ENCODE measurements at places on chromosomes 2 and 18.

GRCh38 chr2:168912466-168912865, 11.4 kb downstream of the G6PC2 start:
- no peak for DNase-seq

GRCh38 chr2:65574993-65575392, 142.6 kb upstream of the SPRED2 start:
- DNase-seq, result no peak

DNA sequence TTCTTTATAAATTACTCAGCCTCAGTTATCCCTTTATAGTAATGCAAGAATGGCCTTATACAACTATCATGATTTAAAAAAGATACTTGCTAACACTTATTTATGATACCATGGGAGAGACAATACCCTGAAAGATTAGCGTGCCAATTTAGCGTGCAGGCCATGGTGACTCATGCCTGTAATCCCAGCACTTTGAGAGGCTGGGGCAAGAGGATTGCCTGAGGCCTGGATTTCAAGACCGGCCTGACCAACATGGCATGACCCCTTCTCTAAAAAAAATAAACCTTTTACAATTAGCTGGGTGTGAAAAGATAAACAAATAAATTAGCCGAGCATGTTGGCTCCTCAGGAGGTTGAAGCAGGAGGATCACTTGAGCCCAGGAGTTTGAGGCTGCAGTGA, 493.4 kb upstream of the FSIP2 start:
- no peak for DNase-seq

DNA sequence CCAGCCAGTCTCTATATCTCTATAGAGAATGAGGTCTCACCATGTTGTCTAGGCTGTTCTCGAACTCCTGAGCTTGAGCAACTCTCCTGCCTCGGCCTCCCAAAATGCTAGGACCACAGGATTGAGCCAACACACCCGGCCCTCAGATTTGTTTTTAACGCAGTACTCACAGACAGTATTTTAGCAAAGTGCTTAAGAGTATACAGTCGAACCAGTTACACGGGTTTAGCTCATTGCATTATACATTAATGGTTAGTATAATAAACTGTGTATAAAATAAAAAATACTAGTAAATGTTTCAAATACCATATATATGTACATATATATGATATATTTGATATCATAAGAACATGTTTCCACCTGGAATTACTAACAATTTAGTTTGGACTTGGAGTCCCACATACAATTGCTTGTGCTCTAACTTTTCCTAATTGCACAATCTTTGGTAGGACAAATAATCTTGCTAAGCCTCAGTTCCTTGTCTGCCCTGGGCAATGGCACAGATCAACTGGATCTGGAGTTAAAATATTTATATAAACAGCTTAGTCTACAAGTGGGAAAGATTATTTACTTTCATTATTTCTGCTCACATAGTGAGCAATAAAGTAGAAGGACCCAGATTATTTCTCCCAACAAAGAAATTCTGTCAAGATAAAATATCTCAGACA, 508.9 kb upstream of the LRATD1 start:
- DNase-seq, result no peak

- DNase-seq, result no peak
Measured at GRCh38 chr2:73451263-73451972, 65.8 kb downstream of the ALMS1 start.

DNA sequence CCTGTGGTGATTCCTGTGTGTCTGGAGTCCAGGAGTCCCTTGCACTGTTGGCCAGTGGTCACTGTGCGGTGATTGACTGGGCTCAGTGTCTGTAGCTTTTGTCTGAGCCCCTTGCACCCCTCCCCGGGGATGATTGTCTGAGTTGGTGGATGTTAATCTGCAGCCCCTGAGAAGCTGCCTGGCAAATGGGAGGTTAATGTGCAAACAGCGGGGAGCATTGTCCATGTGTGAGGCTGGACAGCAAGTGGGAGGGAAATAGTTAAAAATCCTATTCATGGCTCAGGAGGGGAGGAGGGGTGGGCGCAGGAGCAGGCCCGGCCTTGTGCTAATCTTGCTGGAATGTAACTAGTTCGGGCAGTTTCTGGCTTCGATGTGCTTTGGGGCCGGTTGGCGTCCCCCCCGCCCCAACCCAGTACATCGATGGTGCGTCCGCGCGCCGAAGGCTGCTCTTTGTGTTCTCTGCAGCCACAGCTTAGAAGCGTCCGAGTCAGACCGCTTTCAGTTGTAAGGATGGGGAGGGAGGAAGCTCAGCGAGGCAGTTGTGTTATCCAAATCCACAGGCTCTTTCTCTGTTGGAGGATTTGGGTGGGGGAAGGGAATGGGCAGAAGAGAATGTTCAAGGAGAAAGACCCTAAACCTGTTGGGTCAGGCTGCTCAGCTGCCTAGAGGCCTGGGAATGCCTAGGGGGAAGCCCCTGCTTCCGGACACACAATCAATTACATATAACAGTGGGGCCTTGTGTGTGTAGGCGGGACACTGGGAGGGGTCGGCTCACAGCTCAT, 71.8 kb downstream of the TGOLN2 start:
- no peak for DNase-seq

DNA sequence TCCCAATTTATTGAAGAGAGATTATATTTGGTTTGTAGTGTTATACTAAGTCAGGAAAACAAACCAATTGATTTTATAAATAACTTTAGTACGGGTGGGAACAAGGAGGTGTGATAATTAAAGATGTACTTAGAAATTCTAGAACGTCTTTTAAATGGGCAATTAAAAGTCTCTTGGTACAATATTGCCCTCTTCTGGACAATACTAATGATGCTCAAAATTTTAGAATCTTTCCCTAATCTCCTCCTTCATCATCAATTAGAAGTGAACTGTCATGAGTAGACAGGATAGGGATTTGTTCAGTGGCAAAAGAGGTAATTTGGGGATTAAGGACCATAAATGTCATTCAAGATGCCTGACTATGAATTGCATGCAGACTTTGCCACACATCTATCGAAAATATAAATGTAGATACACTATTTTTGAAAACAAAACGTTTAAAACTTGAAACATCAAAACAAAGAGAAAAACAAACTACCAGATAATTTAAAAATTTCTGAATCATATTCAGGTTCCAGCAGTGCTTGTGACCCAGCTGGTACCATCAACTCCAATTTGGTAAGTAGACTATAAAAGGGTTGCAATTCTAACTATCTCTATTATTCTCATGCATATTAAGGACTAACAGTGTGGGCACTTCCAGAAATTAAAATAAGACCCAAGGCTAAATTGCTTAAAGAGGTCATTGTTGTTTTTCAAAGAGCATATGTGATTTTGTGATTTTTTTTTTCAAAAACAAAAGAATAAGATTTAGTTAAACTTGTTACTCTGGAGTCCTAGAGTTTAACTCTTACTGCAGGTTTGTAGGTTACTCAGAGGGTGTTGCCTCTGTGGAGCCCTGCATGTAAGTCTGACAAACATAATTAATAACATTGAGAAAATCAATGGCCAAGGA, 123.5 kb downstream of the LAMA3 start:
- DNase-seq, result no peak

DNA sequence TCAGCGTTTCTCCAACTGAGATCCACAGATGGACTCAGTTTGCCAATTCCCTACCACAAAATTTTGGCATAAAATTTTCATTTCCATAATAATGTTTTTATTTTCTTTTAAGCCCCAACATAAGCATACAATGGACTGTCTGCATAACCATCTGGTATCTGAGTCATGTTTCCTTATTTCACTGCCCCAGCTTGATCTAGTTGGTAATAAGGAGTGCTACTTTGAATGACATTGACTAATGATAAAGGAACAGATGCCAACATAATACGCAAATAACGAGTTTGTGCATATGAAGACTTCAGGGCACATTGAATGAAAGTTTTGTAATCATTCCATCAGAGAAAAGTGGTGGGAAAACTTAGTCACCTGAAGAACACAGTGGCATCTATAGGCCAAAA, 8.8 kb upstream of the MBD2 start:
- no peak for DNase-seq

DNA sequence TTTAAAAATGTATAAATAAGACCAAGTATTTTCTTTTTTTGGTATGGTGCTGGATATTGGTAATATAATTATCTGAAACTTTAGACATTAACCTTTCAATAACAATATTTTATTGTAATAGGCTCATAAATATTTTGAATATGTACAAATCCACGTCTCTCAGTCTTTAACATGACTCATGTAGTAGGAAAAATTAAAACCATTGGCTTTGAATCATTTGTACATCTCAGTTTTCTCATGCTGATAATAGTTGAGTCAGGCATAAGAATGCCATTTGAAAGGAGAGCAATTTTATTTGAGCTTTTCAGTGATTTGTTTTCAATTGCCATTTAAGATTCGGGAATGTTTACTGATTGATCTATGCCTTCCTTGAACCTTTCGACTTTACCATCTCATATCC, 364.8 kb downstream of the TGIF1 start:
- no peak for DNase-seq

DNA sequence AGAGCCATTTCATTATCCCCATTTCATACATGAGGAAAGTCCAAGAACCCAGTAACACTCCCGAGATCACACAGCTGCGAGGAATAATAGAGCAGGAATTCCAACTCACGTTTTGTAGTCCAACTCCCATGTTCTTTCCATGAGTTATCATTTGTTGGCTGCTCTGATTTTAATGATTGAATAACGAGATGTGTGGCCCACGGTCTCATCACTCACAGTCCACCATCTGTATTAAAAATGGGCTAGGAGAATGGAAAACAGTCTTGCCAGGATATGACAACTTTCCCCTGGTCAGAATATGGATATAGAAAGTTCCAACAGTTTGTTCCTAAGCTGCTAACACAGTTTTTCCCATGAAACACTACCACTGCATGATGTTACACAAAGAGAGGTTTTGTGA, 147.5 kb downstream of the METTL4 start:
- DNase-seq, result no peak

GRCh38 chr2:127877626-127878025, 8.1 kb downstream of the AMMECR1L start:
- DNase-seq, result no peak

DNA sequence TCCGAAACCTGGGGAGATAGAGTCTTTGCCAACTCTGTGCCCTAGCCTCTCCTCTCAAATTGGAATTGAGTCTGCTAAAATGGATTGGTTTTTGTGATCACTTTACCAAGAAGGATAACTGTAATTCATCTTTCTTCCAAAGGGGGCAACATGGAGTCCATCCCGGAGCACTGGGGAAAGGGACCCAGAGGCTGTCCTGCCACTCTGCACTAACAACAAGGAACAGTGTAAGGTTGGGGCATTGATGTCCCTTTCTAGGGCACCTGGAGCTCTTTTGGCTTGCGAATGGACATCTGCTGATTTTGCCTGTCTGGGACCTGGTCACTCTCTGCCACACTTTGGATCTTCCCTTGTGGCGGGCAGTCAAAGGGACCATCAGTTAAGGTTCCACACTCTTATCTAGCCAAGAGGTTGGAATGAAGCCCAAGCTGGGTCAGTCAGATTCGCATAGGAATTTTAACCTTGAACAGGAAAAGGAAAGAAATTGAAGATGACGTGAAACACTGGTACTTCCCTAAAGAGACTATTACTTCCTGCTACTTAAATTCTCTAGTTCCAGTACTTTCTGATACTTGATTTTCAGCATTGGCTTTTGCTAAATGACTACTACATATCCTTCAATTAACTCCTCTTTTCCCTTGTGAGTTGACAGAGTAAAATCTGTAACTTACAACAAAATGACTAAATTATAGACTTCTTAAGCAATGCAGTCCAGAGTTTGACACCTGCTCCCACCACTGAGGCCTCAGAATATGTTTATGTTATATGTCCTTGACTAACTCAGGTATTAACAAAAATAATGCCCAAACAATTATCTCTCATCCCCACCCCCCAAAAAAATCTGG, 64.7 kb upstream of the KLF7 start:
- no peak for DNase-seq

DNA sequence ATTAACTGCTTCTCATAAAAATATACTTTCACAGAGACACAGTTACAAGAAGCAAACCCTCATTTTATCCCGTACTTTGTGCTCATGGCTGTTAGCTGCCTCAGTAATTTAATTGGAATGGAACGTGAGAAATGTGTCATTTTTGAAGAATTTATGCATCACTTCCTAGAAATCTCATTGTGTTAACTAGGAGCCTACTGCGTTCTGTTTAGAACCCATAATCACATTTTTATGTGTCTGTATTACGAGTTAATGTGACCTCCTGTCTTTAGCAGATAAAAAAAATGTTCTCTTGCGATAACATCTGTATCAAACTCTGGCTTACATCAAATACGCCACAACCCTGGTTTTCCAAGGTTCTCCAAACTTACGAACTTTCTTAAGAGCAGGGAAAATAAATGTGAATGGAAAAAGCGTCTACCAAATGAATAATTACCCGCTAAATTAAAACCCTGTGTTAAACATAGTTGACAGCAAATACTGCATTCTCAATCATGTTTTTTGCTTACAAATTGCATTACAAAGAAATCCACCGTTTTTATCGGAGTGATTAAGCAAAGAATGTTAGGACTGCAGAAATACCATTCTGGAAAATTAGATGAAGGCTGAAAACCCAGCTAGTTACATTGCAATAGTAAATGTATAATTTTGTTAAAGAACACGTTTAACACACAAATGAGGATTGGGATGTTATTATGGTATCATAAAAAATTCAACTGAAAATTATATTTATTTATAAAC, 12.1 kb upstream of the GBX2 start:
- DNase-seq, result no peak

GRCh38 chr2:231037731-231038482, 584 bp downstream of the C2orf72 start:
- no peak for DNase-seq

DNA sequence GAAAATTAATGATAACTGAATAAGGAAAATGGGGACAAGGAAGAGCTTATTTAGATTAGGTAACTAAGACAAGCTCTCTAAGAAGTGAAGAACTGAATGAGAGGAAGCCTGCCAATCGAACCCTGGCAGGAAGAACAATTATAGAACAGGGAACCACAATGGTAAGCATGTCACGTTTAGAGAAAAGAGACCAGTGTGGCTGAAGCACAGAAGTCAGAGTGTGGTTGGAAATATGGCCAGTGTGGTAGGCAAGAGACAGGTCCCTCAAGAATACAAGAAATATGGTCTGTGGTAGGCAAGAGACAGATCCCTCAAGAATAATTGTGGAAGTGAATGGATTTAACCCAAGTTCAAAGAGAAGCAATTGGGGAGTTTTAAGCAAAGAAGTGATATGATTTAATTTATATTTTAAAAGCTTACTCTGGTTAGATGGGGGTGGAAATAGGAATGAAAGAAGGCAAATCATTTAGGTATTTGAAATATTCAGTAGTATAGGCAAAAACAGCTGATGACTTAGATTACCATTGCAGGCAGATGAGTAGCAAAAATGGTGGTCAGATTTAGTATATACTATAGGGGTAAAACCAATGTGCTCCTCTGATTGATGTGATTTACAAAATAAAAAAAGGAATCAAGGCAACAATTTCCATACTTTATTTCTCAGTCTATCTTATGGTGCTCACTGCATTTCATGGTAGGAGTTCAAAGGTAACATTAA, 38.8 kb upstream of the ERMN start:
- DNase-seq, result no peak

DNA sequence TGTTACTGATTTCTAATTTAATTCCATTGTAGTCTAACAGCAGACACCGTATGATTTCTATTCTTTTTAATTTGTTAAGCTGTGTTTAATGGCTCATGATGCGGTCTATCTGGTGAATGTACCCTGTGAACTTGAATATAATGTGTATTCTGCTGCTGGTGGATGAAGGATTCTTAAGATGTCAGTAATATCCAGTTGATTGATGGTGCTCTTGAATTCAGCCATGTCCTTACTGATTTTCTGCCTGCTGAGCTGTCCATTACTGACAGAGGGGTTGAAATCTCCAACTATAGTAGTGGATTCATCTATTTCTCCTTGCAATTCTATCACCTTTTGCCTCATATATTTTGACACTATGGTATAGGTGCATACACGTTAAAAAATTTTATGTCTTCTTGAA, 373.3 kb upstream of the RAB12 start:
- no peak for DNase-seq

All from stimulated activated naive CD4-positive, alpha-beta T cell treated with Interleukin-2 at 50 U/mL for 16 hours (primary cell).